ENCODE measurements at places on chromosomes 2 and 18. TPM values are rescaled to one million over a fixed set of nuclear protein-coding genes. Genes with fewer than 3 reads are reported as not detected.

- no peak for DNase-seq
These were observed 19.1 kb upstream of the NARS1 start for GRCh38 chr18:57640749-57641148.

FAM110C gene
- total RNA-seq: not detected

DNA sequence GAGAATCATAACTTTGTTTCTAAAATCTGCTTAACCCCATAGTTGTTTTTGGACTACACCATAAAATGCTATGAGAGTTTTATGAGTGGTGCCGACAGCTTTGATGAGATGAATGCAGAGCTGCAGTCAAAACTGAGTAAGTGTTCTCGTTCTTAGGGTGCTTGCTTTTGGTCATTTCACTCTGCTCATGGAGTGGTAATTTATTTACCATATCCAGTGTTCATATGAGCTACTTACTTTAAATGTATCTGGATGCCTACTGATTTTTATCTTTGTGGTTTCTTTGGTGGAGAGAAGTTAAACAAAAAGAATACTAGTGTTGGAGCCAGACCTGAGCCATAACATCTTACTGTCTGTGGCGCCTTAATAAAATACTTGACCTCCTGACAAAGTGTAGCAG is 16.4 kb downstream of the NDC80 start:
- no peak for DNase-seq

TRAF3IP1 gene
- total RNA-seq: 10.9 TPM

GRCh38 chr2:55357927-55358326 is 61.7 kb downstream of the CCDC88A start:
- DNase-seq: no peak

GRCh38 chr18:61854578-61855448 is 38.0 kb downstream of the RNF152 start:
- DNase-seq: no peak

Data from GM12878 (cell line).